ENCODE measurements at places on chromosomes 1 and 21.

GRCh38 chr1:117890452-117890851, 39.0 kb downstream of the GDAP2 start:
- no peak for DNase-seq

- no peak for DNase-seq
These were observed 27.3 kb downstream of the CAMK2N1 start for GRCh38 chr1:20458717-20459116.

- DNase-seq, result no peak
These were observed 757.1 kb downstream of the KCNT2 start for GRCh38 chr1:195851016-195851601.

- peak; percentile 73 for DNase-seq
These were observed 11.4 kb downstream of the FAM229A start for GRCh38 chr1:32350785-32351398.

GRCh38 chr1:15966081-15966955, 9.6 kb downstream of the ZBTB17 start:
- DNase-seq, result peak; percentile 70

DNA sequence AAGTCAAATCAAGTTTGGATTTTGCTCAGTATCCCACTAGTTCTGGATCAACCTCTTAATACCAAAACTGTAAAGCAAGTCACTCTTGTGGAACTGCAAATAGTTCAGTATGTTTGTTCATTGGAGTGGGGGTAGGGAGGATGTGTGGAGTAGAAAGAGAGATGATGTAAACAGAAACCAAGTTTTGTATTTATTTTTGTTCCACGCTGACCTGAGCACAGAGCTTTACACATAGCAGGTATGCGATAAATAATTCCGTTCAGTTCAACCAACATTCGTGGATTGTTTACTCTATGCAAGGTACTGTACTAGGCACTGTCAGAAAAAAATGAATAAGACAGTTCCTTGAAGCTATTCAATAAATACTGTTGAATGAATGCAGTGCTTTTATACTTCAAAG, 4.5 kb upstream of the ZNF644 start:
- no peak for DNase-seq

DNA sequence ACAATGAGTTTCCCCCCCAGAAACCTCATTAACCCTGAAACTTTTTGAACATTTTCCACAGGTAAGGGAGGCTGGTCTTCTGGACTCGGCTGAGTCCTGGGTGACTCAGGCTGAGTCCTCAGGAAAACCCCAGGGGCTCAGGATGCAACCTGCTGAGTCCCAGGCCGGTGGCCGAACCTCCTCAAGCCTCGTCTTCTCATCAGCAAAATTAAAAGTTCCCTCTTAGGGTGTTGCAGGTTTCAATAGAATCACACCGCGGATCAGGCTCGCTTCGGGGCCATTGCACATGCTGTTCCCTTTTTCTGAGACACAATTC, 35.0 kb upstream of the GRHL3 start:
- no peak for DNase-seq

GRCh38 chr1:87335175-87335884, 6.7 kb downstream of the LMO4 start:
- DNase-seq, result peak; percentile 33

- no peak for DNase-seq
These were observed 241.4 kb downstream of the HHAT start for GRCh38 chr1:210570116-210570515.

DNA sequence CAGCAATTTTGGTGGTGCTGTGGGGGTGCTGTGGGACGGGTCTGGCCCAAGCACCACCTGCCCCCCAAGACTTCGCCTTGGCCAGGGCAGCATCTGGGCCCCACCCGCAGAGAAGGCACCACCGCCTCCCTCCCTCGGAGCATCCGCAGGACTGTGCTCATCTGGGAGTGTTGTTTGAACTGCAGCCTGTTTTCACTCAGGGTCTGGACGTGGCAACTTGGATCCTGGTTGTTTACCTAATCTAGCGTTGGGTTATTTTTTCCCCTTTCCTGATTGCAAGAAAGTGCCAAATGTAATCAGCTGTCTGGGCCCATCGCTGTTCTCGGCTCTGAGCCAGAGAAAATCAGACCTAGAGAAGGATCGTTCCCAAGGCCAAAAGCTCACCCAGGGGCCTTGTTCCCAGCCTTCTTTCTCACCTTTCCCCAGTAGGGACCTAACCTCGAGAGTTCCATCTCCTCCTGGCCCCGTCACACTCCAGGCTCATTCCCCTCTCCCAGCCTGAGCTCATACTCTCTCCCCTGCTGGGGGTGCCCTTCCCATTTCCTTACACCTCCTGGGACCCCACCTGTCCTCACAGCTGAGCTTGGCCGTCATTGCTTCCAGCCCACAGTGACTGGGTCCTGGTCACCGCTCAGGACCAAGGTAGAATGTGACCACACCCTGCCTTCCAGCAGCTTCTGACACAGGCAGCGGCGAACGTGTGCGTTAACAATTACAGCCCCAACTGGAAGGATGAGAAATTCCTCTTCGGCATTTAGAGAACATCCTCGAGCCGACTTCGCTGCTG, 72.0 kb upstream of the FAM20B start:
- no peak for DNase-seq

DNA sequence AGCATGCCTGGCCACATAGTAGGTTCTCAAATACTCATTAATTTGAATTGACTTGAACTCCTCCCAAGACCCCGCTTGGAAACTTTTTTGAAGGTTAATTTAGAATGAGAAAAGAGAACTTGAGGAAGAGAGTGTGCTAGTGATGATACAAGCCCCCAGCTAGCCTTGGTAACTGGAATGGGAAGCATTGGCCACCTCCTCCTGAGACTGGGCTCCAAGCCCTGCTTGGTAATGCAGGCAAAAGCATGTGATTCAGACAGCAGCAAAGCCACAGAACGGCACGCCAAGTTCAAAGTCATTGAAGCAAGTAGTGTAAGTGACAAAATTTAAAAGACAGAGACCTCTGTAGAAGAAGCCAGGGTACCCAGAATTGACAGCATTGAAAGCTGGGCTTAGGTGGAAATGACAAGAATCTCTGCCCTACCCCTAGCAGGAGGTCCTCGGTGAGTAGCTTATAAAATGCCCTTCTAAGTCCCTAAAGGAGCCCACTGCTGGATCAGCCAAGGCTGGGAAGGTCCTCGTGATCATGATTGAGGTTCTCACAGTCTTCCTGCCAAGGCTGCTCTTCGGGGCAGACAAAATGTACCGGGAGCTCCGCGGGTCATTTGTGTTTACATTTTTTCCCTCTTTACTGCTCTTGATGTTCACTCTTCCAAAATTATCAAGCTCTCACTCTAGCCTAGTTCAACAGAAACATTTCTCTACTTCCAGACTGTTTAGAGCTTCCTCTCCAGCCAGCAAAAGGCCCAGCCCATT, 99.4 kb downstream of the TSEN15 start:
- no peak for DNase-seq

DNA sequence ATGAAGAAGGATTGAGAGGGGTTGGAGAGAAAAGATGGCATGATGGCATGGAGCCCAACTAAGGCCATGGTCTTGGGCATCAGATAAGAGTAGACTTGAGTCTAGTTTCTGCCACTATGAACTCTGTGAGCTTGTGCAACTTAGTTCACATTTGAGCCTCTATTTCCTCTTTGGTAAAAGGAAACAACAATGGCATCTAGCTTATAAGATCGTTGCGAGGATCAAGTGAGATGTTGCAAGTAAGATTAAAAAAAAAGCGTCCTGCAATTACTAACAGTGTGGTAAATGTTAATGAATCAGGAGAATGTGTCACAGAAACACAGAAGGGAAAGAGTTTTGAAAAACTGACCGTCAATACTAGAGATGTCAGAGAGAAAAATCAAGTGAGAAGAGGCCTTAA, 202.9 kb upstream of the FGGY start:
- DNase-seq, result no peak

DNA sequence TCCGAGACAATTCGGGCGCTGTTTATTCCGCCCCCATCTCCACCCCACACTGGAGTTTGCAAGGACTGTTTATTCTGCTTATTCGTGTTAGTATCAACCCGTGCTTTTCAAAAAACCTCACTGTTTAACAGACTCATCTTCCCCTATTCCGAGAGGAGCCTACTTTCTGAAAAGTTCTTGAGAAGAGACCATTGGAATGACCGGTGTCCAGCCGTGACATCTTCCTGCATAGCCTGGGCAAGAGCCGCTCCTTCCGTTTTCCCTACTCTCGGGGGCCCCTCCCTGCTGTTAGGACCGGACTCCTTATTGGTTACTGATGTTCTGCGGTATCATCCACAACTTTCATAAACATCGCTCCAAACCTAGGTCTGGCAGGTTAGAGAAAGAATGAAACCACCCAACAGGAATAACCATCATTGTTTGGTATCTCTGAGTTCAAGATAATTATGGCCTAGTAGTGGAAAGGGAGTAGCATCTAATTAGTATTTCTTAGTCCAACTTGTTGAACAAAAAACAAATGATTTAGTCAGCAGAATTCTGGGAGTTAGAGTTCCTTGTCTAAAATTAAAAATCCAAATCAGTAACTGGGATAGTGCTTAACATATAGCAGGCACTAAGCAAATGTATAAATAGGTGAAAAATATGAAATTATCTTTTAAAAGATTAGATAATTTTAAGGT, 837 bp downstream of the STXBP3 start:
- no peak for DNase-seq

DNA sequence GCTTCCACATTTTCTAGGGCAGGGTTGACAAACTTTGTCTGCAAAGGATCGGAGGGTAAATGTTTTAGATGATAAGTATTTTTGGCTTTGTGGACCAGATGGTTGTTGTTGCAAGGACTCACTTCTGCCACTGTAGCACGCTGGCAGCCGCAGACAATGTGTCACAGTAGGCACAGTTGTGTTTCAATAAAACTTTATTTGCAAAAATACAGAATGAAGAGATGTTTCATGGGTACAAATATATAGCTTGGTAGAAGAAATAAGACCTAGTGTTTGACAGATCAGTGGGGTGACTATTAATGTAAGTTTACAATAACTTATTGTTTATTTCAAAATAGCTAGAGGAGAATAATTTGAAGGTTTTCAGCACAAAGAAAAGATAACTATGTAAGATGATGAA, 127.8 kb downstream of the GRIK3 start:
- no peak for DNase-seq

GRCh38 chr1:11374748-11375110, 101.7 kb downstream of the UBIAD1 start:
- no peak for DNase-seq

DNA sequence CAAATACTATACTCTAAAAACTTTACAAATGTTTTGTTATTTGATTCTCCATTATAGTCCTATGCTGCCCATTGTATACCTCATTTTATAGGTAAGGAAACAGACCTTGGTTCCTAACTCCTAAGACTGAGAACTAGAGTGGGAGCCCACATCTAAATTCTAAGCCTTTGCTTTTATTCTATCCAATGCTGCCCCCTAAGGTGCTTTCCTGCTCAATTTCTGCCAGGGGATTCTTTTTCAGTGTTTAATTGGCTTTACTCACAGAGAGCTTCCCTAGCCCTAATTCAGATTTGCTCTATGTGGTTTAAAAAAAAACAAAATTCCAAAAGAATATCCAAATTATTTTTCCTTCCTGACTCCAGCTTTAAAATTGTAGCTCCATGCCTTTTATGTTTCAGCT, 64.5 kb downstream of the KIF14 start:
- DNase-seq, result no peak

GRCh38 chr1:237672748-237673147, 218.0 kb downstream of the ZP4 start:
- DNase-seq, result no peak

DNA sequence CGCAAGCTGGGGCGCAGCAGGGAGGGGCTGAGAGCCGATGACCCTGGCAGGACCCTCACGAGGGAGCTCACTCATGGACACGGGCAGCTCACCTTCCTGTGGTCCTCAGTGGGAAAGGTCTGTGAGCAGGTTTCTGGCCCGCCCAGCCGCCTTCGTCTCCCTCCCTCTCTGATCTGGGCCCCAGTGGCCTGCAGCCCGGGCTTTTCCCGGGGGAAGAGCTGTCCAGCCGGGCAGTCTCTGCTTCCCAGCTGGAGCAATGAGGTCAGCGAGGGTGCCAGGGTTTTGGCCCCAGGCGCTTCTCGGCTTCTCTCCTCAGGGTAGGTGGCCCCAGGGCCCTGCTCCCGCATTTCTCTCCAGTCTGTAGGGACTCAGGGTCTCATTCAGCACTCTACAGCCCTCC, 22.2 kb upstream of the ARHGEF16 start:
- no peak for DNase-seq

DNA sequence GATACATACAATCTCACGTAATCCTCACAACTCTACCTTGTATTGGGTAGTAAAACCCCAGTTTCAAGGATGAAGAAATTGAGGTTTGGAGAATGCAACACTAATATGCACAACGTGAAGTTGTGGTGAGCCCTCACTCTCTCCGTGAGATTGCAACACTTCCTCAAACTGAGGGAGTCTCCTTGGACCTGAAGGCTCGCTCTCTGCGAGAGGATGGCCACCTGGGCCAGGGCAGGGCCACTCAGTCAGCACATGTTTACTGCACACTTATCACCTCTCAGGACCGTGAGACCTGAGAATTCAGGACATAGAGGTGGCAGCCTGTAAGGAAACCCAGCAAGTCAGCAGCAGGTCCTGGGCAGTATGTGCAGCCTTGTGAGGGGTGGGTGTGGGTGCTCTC, 8.7 kb downstream of the SH3BP5L start:
- no peak for DNase-seq

DNA sequence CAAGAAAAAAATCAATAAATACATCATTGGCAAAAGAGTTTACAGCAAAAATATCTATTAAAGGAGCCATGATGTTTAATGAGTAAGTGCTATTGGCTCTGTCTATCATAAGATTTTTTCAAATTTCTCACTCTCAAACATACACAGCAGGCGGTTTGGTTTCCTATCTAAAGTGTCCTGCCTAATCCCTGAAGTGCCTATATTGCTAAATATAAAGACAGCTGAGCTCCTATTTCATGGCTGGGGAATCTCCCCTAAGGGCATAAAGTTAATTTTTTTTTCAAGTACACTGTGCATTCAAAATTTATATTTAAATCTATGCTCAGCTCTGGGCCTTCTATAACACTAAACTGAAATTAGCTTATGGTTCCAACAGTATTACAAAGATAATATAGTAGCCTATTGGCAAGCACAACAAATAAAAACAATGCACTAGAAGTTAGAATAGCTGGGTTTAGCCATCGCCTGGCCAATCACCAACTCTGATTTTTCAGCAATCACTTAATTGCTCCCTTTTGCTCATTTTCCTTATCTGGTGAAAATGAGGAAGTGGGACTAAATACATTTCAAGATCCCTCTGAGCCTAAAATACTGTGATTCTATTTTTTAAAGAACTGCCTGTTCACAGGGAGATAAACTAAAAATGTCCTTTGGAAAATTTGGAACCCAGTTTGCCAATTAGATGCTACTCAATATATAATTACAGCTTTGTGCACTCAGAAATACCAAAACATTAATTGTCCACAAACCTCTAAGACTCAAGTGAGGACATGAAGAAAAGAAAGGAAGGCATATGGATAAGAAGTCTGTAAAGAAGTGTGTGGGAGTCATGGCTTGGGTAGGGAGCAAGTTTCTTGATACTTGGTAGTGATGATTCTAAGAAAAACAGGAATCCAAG, 62.5 kb downstream of the WDR64 start:
- no peak for DNase-seq

DNA sequence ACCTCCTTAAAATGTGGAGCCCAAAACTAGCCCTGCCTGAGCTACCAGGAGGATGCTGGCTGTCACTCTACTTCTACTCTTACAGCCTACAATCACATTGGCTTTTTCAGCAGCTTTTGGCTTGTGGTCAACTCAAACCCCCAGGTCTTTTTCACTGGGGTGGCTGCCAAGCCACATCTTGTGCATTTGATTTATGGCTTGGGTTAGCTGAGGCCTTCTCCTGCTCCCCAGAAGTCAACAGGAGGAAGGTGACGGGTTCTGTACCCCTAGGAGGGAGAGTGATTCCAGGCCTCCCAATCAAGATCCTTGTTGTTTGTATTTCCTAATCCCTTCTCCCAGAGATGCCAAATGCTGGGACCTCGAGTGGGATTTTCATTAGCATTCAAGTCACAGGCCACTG, 124.3 kb downstream of the LACTBL1 start:
- no peak for DNase-seq

Measured in activated CD4-positive, alpha-beta T cell treated with anti-CD3 and anti-CD28 coated beads, Interleukin-2, amount 50 U/mL, for 24 hours (primary cell).